ENCODE measurements at places on chromosomes 12 and 14.

DNA sequence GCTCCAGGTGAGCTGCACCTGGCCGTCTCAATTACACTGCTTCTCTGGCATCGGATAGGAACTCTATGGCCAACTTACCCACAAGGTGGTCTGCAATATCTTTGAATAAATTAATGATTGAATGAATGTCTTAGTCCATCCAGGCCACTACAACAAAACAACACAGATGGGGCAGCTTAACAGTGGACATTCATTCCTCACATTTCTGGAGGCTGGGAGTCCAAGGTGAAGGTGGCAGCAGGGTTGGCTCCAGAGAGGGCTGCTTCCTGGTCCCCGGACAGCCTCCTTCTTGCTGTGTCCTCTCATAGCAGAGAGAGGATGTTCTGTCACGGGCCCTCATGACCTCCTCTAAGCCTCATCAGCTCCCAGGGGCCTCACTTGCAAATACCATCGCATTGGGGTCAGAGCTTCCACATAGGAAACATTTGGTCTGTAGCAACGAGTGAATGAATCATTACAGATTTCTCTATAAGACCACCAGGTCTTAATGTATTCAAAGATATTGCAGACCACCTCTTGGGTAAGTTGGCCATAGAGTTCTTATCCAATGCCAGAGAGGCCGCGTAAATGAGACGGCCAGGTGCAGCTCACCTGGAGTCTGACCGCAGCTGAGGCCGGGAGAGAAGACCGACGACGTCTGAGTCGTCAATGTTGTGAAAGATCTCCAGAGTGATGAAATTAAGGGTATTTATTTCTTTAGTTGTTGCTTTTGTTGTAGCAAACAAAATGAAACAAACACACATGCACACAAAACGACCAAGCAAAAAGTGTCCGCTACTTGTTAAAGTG is 182.7 kb upstream of the C14orf180 start:
- DNase-seq = no peak

DNA sequence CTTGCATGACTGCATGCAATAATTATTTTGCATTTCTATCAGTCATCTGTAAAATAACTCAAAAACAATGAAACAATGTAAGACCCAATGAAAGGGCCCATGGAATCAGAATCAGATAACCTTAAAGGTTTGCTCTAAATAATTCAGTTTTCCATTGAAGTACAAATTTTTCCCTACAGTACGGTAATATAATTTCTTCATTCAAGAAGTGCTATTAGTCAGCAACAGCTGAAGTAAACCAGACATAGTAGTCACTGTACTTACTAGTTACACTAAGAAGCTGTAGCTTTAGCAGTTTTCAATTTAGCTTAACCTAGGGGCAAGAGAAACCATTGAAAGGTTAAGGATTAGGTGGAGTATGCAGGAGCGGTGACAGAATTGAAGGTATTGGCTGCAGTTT is 43.5 kb downstream of the BCAT1 start:
- no peak for DNase-seq

DNA sequence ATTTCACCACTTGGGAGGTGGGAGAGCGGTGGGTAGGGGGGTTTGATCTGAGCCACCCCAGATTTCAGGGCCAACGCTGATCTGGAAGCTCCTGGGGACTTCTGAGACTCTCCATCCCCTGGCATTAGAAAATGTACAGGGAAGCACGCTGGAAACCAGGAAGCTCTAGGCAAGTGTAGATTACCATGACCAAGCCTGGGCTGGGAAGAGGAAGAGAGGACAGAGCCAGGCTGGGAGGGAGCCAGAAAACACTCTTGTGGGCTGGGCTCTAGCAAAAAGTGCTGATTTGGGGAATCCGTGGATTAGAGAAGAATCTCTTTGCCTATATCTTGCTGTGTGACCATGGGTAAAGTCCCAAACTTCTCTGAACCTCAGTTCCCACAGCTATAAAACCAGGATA is 236.7 kb downstream of the BCL11B start:
- DNase-seq = no peak

DNA sequence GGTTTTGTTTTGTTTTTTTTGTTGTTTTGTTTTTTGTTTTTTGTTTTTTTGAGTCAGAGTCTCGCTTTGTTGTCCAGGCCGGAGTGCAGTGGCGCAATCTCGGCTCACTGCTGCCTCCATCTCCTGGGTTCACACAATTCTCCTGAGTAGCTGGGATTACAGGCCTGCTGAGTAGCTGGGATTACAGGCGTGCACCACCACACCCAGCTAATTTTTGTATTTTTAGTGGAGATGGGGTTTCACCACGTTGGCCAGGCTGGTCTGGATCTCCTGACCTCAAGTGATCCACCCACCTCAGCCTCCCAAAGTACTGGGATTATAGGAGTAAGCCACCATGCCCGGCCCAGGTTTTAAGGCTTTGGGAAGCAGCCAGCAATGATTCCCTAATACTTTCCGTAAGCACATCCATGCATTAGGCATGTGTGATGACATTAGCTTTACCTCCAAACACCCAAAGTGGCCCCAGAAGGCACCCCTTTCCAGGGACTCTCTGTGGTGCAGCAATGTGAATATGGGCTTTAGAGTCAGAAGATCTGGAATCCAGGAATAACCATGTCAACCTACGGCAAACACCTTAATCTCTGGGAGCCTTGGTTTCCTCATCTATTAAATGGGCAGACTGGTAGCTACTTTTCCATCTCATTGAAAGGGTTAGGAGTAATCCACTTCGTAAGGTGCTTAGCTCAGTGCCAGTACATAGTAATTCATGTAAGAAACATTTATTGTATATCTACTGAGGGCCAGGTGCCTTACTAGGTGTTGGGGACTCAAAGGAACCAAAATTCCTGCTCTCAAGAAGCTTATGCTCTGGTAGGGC is 152.9 kb downstream of the ZFP36L1 start:
- no peak for DNase-seq

DNA sequence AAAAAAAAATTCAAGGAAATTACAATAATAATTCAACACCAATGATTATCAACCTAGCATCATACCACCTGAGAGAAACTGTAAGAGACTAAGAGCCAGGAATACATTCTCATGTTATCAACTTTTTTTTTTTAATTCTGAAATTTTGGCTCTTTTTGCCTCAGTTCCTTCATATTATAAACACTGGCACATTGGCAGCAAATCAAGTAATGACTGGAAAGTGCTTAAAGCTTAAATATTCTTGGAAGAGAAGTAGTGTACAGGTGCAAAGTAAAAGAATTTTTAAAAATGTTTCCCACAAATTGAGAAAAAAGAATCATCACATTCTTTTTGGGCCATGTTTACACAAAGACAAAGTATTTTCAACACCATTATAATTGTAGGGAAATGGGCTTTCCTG is 296.9 kb upstream of the SOX5 start:
- no peak for DNase-seq

DNA sequence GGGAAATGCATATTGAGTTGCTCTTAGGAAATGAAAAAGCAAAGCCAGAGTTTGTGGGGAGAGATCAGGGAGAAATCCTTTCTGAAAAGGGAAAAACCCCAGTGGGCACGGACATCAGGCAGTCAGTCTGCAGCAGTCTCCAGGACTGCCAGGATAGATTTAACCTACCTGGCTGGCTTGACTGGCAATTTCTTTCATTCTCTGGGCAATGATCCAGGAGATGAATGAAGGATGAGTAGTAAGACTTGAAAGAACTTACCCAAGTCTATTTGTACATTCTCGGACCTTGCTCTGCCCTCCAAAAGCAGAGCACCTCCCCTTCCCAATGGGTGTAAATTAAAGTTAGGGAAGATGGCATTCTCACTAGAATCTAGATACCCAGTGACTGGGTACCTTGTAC is 42.9 kb downstream of the CMAS start:
- DNase-seq = no peak

GRCh38 chr12:50411051-50411660 is 10.5 kb downstream of the LARP4 start:
- DNase-seq = no peak

GRCh38 chr14:96376093-96376492 is 12.8 kb downstream of the GSKIP start:
- no peak for DNase-seq

DNA sequence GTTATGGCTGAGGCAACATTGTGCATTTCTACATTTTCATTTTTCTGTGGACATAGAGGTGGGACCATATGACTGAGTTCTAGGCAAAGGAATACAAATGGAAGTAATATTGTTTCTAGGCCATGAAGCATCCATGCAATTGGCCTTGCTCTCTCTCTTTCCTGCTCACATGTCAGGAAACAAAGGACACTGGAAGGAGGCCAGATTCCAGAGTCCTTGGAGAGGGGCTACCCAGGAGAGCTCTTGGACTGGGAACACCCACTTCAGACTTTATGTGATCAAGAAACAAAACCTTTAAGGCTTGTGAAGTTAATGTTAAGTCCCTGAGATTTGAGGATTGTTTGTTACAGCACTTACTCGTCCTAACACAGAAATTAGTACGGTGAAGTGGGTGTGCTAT is 32.8 kb downstream of the PDZRN4 start:
- DNase-seq = no peak

DNA sequence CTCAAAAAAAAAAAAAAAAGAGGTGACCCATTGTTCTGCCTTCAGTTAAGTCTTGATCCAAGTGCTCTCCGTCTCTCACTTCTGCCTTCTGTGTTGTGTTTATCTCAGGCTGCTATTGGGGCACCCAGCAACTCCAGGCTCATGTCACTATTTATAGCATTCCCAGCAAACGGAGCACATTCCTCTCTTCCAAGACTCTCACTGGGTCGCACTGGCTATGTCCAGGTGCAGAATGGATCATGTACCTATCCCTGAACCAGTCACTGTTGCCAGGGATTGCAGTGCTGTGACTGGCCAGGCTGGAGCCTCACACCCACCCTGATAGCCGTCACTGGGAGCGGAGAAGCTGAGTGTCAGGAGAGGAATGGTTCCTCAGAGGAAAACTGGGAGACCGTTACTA is 31.2 kb downstream of the RHOF start:
- no peak for DNase-seq

DNA sequence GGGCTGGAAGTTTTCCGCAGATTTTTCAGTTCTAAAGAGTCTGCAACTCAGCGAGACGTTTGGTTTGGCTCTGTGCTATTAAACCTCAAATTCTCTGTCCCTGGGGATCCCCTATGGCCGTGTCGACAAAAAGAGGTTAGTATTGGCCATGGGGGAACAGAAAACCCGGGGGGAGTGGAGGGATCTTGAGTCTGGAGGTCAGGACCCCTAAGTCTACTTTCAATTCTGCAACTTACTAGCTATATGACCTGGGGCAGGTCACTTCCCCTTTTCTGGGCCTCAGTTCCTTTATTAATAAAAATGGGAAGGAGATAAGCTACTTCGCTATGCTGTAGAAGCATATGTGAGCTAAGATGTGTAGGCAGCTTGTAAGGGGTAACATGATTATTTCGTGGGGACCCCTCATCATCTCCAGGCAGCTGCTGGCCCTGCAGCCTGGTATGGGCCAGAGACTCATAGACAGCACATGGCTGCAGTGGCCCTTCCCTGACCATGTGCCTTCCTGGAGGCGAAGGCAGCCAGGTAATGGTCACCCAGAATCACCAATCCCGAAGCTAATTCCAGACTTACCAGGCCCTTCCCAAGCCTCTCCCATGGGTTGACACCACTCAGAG is 8.6 kb downstream of the ASB2 start:
- no peak for DNase-seq

GRCh38 chr14:83607682-83608081 is 1922.3 kb upstream of the FLRT2 start:
- no peak for DNase-seq

GRCh38 chr14:62146030-62146429 is 383.8 kb downstream of the SNAPC1 start:
- no peak for DNase-seq

- no peak for DNase-seq
Measured at GRCh38 chr14:81120501-81120900, 100.3 kb downstream of the GTF2A1 start.

GRCh38 chr12:78483767-78484315 is 380.7 kb upstream of the SYT1 start:
- no peak for DNase-seq

- no peak for DNase-seq
Measured at GRCh38 chr14:62001963-62002362, 239.7 kb downstream of the SNAPC1 start.

DNA sequence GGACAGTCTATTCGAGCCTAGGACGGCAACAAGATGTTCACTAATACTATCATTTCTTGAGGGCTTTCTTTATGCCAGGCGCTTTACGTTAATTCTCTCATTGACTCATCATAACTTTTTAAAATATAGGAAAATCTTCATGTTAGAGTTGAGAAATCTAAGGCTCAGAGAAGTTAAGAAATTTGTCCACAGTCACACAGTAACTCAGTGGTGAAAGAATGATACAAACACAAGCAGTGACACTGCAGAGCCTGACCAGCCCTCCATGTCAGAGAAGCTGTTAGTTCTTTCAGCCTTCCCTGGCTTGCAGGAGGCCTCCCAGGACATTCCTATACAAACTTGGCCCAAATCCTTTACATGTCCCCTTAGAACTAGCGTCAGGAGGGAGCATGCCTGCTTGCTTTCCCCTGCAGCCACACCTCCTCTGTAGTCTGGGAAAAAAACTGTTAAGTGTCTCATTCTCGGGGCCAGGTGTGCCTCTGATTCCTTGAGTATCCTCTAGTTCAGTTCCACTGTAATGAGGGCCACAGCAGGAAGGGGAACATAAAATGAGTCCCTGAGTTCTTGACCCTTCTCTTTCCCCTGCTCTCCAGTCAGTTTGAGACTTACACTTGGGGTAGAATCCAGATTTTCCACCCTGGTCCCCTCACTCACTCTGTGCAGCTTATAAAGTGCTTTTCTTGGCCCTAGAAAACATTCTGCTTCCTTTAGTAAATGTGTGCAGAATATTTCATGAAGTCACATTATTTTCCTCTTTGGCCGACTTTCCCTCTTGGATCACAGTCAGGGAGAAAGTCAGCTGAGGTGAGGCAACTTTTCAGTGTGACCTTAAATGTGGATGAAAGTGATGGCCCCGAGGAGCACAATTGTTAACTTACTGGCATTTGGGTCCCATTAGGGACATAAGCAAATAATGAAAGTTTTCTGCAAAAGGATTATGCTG is 152.2 kb upstream of the HIF1A start:
- DNase-seq = no peak

DNA sequence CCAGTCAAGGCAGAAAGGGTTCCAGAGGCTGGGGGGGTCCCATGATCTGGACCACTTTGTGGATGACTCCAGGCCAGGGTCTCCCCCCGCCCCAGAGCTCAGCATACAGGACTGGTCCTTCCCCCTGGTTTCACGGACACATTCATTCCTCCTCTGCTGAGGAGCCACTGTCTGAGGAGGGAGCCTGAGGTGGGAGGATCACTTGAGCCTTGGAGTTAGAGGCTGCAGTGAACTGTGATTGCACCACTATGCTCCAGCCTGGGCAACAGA is 6.8 kb downstream of the TESC start:
- no peak for DNase-seq

- DNase-seq = no peak
Measured at GRCh38 chr12:11795192-11795912, 145.9 kb downstream of the ETV6 start.

DNA sequence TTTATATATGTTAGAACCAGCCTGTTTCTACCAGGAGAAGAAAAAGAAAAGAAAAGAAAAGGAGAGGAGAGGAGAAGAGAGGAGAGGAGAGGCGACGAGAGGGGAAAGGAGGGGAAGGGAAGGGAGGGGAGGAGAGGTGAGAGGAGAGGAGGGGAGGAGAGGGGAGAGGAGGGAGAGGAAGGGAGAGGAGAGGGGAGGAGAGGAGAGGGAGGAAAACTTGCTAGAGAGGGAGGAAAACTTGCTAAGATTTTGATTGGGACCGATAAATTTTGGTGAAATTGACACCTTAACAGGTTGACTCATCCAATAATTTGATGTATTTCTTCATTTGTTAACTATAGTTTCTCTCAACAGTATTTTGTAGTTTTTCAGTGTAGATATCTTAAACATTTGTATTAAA is 164.0 kb upstream of the SYT1 start:
- DNase-seq = no peak

Measured in common myeloid progenitor, CD34-positive (primary cell).